ENCODE measurements at places on chromosomes 6 and 20.

DNA sequence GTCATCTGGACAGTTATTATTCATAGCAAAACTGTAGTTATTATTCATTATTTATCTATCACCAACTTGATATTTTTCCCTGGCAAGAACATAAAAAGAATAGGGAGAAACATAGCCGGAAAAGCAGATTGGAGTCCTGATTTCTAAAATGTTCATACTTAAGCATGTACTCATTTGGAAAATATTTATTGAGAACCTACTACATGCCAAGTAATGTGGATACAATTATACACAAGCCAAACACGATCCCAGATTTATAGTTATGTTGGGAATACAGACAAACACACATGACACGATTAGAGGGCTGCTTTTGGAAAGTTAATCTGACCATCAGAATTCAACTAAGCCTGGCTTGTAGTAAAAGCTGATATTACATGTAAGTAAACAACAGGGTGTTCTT is 30.7 kb downstream of the ARHGAP18 start:
- DNase-seq = no peak

DNA sequence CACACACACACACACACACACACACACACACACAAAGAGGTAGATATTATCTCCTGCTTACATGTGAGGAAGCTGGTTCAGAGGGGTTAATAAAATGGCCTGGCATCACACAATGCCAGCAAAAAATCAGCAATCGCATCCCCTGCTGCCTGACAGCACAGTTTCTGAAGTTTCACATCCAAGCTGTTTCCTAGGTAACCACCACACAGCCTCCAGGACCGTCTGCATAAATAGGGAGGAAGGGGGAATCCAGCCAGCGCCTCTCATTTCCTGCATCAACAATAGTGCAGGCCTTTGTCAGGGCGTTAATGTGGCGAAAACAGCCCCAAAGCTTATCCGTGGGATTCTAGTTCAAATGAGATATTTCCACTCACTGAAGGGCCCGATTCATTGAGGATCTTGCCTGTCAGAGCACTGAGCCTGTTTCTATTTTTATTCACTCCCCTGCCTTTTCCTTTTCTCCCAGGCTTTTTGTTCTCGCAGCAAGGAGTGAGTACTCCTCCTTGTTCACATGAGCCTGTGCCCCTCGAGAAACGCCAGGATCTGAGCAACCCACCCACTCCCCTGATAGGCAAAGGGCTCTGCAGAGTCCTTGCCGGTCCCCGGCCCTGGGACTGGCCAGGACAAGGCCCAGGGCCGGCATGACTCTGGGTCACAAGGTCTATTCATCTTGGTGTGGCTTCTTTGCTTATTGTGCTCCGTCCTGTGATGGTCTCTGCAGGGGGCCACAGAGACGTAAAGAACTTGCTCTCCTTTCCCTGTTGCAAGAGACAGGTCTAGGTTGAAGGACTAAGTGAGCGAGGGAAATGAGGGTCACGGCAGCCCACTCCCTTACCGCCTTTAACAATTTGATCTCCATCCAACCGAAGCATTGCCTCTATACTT is 32.7 kb downstream of the TUBB2B start:
- DNase-seq = no peak

- no peak for DNase-seq
Measured at GRCh38 chr20:32443386-32443974, 85.3 kb downstream of the ASXL1 start.

- no peak for DNase-seq
Measured at GRCh38 chr6:89082486-89082891, 1.9 kb downstream of the PNRC1 start.

- no peak for DNase-seq
Measured at GRCh38 chr20:57103146-57103800, 163.2 kb downstream of the BMP7 start.

- no peak for DNase-seq
Measured at GRCh38 chr6:73854998-73855718, 159.2 kb downstream of the CD109 start.

DNA sequence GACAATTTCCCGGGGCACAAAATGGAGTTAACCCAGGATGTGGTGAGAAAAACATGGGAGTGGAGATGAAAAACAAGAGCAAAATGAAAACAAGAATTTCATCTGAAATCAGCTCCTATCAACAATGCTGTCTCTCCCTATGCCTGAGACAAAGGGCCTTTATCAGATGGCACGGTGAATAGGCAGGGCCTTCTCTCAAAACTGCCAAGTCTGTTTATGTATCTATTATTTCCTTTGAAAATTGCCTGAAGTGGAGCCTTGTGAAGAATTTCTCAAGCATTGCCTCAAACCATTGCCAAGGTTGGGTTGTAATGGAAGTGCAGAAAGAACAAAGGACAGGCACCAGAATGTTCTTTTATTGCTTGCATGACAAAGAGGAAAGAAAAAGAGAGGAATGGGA is 74.7 kb downstream of the BTBD3 start:
- DNase-seq = no peak

DNA sequence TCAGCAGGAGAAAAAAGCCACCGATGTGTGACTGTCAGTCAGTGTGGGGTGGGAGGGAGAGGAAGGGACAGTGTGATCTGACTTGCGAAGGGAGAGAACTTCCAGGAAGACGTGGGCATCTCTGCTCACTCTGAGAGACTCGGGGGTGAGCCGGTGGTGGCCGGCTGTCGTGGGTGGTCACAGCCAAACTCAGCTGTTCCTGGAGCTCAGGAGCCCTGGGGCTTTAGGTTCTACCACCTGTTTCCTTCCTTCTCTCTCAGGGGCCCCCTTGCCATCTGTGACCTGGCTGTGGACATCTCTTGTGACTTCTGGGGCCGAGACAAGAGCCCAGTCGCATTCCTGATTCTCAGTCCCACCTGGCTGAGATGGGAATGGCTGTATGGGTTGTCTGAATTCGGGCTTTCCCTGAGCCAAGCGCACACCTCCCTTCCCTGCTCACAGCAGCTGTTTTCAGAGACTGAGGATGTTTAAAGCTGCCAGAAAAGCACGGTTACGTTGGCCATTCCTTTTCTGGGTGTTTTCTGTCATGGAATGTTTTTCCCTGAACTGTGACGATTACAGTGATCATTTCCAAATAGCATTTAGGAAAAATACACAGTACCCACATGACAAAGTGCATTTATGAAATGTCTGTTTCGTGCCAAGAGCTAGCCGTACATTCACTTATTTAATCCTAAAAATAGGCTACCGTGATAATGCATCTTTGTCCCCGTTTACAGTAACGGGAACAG is 36.5 kb downstream of the SYNJ2 start:
- DNase-seq = no peak

- no peak for DNase-seq
Measured at GRCh38 chr20:57281900-57282299, 15.5 kb upstream of the BMP7 start.

GRCh38 chr6:46090115-46091079 is 39.4 kb upstream of the ENPP4 start:
- peak; percentile 38 for DNase-seq

- no peak for DNase-seq
Measured at GRCh38 chr20:11769825-11770224, 147.9 kb upstream of the BTBD3 start.

DNA sequence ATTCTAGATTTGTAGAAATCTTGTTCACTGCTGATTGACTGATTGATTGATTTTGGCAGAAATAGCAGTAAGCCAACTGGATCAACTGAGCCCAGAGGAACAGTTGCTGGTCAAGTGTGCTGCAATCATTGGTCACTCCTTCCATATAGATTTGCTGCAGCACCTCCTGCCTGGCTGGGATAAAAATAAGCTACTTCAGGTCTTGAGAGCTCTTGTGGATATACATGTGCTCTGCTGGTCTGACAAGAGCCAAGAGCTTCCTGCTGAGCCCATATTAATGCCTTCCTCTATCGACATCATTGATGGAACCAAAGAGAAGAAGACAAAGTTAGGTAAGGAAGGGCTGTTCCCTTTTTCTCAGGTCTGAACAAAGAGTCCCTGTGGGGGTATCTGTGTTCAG is 31.2 kb downstream of the TREML1 start:
- no peak for DNase-seq

- no peak for DNase-seq
Measured at GRCh38 chr6:61867635-61868034, 418.4 kb downstream of the KHDRBS2 start.

GRCh38 chr6:44407951-44408670 is 20.6 kb downstream of the CDC5L start:
- no peak for DNase-seq

DNA sequence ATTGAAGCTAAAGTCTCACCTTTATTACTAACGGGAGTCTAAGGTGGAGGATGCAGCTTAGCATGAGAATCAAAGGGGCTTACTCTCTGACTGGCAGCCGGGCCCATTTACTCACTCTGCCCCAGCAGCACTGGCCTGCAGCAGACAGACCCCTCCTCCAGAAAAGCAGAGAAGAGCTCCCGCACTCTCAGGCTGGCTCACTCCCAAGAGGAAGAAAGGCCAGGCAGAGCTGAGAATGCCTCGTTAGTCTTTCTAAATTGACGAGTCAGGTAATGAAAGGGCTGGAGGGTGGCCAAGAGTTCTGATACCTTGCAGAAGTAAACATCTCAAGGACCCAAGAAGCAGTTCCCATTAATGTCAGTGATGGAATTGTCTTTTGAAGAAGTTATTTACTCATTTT is 44.5 kb upstream of the IL20RA start:
- DNase-seq = no peak

DNA sequence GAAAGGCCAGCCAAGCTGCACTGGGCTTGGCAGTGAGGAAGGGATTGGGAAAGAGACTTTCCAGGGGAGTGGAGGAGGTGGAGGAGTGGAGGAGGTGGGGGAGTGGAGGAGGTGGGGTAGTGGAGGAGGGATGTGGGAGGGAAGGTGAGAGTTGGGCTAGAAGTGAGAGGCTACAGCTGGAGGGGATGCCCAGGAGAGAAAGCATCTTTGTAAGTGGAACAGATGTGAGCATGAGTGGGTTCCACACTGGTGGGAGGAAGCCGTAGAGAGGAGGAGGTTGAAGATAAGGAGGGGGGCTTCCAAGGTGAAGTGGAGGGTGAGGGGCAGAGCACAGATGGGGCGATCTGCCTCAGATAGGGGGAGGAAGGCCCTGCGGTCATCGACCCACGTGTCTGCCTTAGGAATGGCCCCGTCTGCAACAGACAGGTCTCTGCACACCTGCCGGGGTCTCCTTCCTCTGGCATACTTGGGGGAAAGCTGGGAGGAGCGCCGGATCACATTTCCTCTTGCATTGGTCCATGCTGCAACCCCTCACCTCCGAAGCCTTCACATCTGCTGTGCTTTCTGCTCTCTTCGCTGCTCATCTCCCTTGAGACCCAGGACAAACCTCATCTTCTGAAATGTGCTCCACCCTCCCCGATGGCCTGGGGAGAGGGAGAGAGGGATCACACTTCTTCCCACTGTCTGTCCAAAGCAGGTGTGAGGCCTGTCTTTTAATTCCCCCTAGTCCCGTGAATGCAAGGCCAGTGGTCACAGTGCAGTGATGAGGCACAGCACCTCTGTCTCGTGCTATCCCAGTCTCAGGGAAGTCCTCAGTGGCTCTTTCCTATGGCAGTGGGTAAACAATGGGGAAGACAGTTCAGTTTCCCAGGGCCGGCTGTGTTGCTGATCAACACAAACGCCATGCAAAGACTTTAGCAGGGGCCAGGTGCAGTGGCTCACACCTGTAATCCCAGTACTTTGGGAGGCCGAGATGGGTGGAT is 48.6 kb upstream of the SNX9 start:
- no peak for DNase-seq

GRCh38 chr6:18692929-18693685 is 306.0 kb downstream of the RNF144B start:
- DNase-seq = no peak

DNA sequence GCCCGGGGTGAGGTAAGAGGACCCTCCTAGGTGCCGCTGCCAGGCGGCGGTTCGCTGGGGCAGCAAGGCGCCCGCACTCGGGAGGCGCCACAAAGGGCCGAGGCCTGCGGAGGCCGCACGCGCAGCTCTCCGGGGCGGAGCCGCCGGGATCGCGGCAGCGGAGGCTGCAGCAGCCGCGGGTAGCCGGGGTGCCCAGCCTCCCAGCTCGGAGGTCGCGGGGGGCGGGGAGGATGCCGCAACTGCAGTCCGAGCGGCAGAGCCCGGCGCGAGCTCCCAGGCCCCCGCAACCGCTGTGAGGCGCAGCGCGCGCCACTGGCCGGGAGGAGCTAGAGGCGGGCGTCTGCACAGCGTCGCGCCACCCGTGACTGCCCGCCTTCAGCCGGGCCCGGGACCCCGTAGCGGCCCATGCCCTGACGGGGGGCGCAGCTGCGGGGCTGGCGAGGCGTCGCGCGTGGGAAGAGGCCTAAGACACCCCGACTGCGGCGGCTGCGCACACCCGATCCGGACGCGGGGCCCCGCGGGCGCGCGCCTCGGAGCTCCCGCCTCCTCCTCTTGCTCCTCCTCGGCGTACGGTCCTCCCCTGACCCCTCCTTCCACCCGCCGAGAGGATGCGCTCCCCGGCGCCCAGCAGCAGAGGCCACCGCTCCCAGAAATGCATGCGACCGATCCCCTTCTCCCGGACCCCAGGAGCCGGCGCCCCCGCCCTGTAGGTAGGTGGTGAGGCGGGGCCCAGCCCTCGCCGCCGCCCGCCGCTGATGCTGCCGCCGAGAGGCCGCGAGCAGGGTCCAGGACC is at the start of gene NCOA7:
NCOA7 (plus strand) TSS at position 603 of the 793 bp plus-strand sequence. CDS start 24,395 bp downstream, outside the sequence.
- DNase-seq = peak; percentile 79

DNA sequence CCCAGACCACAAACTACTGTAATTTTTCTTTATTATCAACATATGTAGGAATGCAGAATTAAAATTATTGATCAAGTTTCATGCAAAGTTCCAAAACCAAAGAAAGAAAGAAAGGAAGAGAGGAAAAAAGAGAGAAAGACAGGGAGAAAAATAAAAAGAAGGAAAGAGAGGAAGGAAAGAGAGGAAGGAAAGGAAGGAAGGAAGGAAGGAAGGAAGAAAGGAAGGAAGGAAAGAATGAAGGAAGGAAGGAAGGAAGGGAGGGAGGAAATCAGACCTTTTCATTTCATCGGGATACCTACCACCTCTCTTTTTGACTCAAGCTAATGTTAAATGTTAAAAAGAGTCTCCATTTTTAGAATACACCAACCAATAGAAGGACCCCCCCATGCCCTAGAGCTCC is 31.9 kb downstream of the DCDC2 start:
- DNase-seq = no peak

- DNase-seq = no peak
Measured at GRCh38 chr6:21270636-21271201, 322.8 kb upstream of the SOX4 start.

DNA sequence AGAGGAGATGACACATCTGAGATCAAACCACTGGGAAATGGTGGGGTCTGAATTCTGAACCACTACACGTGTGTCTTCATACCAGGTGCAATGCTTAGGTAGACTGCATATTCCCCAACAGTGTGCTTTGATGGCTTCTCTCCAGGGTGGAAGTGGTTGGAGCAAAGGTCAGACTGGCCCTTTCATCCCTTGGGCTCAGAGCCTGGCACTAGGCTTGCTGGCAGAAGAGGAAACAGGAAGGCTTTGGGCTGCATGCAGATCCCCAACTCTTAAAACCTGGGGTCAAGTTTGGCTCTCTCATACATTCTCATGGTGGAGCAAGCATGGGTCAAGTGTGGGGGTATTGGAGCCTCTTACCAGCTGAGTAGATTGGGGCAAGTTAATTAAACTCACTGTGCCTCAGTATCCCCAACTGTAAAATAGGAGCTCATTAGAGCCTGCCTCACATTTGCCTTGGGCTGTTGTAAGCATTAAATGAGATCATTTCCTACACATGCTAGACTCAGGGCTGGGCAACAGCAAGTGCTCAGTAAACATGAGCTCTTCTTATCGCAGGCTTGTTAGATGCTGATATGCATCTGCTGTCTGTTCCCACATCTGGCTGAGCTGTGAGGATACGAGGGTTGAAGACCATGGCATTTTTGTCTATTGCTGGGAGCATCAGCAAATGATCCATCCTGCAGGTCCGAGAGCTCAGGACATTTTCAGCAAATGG is 51.6 kb upstream of the FAM83D start:
- DNase-seq = no peak

Data from CD4-positive, alpha-beta T cell treated with Interleukin-15 for 1 hour (primary cell).